KG1 (cell line): ENCODE measurements at places on chromosomes 6 and 20.

DNA sequence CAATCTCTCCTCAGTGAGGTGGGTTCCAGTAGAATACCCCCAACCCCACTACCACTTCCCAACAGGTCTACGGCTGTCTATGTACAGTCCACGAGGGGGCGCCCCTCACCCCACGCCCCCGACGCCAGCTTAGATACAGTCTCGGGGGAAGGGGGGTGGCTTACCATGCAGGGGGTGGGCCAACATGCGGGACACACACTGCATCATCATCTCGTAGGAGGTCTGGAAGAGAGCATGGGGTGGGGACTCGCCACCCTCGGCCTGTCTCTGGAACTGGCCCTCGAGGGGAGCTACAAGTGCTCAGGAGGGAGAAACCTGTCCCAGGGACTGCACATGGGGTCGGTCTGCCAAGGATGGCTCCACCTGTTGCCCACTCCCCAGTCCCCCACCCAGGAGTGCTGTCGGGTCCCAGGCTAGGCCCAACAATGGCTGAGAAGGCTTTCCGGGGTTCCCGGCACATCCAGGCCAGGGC, 8.5 kb downstream of the MTCH1 start:
- DNase-seq, result no peak

- no peak for DNase-seq
Measured at GRCh38 chr6:36389353-36389752, 1.9 kb upstream of the ETV7 start.

DNA sequence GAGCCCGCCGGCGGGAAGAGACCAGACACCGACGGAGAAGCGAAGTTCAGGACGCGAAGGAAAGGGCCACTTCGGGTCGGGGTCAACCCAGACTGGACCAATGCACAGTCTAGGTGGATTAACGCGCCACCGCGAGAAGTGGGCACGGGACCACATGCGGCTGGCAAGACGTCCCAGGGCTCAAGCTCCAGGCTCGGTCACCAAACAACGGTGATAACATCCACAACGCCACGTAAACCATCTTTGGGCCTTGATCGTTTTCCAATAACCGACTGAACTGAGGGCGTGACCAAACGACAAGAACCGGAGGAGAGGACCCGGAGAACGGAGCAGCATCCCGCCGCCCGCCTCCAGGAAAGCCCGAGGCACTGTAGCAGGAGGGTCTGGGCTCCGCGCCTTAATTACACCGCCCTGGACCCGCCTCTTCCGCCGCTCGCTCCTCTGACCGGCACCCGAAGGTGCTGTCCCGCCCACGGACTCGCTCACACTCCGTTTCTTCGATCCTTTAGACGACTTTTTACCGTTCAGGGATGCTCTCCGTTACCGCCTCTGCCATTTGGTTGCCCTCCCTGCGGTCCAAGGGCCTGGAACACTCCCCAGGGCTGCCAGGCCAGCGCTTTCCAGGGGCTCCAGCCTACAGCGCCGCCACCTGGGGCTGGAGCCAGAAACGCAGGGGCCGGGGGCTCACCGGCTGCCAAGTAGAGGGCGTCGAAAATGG, 44.1 kb downstream of the DPPA5 start:
- DNase-seq, result peak; percentile 70

- DNase-seq, result no peak
Measured at GRCh38 chr20:60213126-60213893, 255.1 kb downstream of the CDH26 start.

DNA sequence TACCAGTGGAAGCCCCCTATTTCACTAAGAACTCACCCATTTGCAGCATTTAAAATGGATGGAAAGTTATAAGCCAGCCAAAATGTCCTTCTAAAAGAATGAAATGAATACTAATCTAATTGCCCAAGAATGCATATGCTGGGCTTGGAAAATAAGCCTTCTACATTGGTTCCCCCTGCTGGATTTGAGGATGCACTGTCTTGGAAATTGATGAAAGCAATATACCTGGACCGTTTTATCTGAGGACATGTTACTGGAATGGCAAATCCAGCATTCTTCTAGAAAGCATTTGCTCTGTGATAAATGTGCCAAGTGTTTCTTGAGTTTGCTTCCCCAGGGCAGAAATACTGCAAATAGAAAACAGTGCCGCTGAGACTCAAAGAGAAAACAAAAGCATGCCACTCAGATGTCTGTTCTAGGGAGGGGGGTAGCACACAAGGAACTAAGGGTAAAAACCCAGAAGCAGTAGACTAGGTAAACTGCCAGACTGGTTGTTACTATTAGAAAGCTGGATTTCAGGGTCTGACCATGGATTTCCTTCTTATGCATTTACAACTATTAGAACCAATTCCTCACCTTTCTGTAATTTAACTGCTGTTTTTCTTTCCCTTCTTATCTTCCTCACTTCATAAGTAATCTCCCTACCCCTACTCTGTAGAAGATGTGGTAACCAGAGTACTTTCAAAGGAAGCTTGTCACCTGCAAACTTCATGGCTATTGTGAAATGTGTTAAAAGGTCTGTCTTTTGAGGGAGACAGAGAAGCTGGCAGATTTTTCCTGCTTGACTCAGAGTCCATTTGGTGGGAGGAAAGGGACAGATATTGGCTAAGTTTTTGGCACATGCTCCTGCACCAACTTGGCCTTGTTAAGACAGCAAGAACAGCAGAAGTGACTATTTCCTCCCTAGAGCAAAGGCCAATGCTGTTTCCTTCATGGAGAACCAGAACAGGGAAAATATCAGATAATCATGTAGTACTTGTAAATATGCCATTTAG, 642.6 kb downstream of the KIF16B start:
- DNase-seq, result no peak

- DNase-seq, result no peak
Measured at GRCh38 chr20:49099011-49099410, 52.9 kb downstream of the CSE1L start.

GRCh38 chr20:9332791-9333479, 181.5 kb upstream of the LAMP5 start:
- no peak for DNase-seq

- DNase-seq, result no peak
Measured at GRCh38 chr6:163627274-163628062, 212.9 kb downstream of the QKI start.

- no peak for DNase-seq
Measured at GRCh38 chr6:146620655-146621054, 21.9 kb downstream of the ADGB start.

- DNase-seq, result no peak
Measured at GRCh38 chr20:63846128-63846771, 15.0 kb upstream of the ABHD16B start.

DNA sequence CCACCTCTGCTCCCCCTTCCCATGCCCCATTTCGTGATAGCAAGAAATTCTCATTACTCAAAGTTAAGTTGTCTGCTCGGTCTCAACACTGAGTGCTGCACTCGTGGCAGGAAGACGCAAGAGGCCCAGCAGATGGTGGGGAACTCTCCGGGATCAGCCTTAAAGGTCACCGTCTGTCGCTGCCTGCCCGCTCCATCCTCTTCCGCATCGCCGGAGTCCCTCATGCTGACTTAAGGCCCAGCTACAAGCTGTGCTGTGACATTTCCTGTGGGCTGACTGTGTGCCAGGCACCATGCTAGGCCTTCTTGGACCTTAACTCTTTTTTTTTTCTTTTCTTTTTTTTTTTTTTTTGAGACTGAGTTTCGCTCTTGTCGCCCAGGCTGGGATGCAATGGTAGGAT, 17.8 kb downstream of the GRM4 start:
- DNase-seq, result no peak

- DNase-seq, result no peak
Measured at GRCh38 chr6:164042212-164042611, 627.7 kb downstream of the QKI start.

DNA sequence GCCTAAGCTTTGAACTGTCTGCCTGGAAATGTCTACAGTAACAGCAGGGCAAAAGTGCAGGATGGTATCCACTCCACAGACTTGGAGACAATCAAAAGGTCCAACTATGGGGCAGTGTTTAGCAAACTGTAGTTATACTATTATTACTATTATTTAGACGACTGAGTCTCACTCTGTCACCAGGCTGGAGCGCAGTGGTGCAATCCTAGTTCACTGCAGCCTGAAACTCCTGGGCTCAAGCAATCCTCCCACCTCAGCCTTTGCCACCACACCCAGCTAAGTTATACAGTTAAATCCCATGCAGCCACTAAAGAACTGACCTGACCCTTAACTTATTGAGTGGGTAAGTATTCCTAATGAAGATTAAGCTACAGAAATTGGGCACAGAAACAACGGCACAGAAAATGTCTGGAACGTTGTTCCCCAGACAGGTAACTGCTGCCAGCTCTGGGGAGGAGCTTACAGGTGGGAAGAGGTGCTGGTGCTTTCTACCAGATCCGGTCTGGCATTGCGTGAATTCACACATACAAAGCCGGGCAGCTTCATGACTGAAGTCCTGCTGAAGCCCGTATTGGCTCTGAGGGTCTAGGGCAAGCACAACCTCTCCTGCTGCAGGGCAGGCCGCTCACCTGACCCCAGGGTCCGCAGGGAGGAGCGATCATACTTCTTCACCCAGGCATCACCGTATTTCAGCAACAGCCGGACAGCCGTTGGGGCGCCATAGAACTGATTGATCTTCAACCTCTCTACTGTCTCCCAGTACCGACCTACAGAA, 27.0 kb upstream of the APMAP start:
- DNase-seq, result no peak

DNA sequence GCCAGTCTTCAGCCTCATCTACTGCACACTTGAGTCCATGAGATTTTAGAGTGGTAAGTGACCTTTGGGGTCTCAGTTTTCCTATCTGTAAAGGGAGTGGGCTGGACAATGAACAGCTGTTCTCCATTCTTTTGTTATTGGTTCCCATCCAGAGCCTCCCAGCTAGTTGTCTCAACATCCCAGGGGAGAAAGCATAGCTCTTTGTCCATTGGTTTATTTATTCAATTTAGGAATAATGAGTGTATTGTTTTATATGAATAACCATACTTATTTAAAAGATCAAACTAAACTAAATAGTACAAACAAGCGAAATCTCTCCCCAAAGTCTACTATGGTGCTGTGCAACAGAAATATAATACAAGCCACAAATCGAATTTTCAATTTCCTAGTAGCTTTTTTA, 13.7 kb downstream of the PIGT start:
- DNase-seq, result no peak

GRCh38 chr6:139824864-139825263, 450.4 kb upstream of the CITED2 start:
- no peak for DNase-seq

GRCh38 chr6:107867302-107867615, 43.1 kb upstream of the SCML4 start:
- DNase-seq, result no peak

DNA sequence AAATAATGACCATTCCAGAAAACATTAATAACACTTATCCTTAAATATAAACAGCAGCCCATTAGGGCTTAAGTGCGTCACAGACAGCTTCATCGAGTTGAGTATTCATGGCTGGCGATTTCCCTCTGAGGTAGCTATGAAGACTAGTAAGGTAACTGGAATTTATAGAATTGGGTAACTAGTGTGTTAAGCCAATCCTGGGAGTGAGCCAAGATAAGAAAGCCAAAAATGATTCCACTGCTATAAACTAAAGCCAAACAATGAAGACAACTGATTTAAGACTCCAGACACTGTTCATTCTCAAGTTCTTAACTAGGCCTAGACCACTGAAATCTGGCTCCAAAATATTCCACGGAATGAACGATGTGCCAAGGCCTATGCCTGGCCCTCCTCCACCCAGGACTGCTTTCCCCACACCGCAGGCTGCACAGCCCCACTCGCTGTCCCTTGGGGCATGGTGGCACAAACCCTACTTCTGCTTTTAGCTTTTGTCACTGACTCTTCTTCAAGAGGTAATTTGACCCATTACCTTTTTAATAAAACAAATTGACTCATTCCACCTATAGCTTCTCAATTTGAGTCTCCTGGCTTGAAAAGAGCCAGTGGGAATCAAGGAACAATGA, 66.0 kb downstream of the BLOC1S5 start:
- DNase-seq, result no peak

DNA sequence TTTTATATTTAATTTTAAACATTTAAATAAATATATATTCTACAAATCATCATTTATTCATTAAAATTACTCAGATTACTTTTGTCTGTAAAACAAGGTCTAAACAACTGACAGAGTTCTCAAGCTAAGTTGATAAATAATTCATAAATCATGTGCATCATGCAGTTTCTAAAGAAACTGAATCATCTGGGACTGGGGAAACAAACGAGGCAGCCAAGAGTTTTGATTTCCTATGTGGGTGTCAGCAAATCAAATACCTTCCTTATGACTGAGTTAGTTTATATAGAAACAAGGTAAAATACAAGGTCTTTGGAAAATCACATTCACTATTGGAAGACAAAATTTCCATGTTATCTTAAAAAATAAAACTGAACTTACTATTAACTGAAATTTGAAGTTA, 149.9 kb upstream of the BEND6 start:
- no peak for DNase-seq

- no peak for DNase-seq
Measured at GRCh38 chr6:169316651-169317050, 63.0 kb upstream of the THBS2 start.

- DNase-seq, result no peak
Measured at GRCh38 chr20:3751675-3752385, 15.7 kb downstream of the ADISSP start.

- no peak for DNase-seq
Measured at GRCh38 chr6:46888031-46888430, 33.7 kb downstream of the ADGRF5 start.

DNA sequence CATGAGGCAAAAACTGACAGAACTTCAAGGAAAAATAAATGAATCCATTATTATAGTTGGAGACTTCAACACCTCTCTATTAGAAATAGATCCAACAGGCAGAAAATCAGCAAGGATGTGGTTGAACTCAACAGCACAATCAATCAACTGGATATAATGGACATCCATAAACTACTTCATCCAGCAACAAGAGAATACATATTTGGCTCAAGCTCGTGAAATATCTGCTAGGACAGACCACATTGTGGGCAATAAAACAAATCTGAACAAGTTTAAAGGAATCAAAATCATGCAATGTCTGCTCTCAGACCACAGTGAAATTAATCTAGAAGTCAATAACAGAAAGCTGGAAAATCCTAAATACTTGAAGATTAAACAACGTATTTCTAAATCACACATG, 362.6 kb downstream of the CD109 start:
- no peak for DNase-seq

DNA sequence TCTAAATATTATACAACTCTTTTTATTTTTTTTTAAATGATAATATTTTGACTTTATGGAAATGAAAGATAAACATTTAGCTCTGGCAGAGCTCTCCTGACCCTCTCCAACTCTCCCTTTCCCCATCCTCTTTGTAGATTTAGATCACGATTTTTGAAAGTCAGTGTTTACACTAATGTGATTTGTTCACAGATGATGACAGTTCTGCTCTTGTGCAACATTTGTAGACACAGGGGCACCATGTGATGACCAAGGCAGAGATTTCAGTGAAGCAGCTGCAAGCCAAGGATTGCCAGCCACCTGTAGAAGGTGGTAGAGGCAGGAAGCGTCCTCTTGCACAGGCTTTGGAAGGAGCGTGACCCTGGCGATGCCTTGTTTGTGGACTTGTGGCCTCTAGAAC, 483.2 kb downstream of the QKI start:
- no peak for DNase-seq
